ENCODE measurements at places on chromosomes 16 and 17.

GRCh38 chr17:27601069-27601974, 29.7 kb upstream of the LGALS9 start:
- peak; percentile 66 for DNase-seq

DNA sequence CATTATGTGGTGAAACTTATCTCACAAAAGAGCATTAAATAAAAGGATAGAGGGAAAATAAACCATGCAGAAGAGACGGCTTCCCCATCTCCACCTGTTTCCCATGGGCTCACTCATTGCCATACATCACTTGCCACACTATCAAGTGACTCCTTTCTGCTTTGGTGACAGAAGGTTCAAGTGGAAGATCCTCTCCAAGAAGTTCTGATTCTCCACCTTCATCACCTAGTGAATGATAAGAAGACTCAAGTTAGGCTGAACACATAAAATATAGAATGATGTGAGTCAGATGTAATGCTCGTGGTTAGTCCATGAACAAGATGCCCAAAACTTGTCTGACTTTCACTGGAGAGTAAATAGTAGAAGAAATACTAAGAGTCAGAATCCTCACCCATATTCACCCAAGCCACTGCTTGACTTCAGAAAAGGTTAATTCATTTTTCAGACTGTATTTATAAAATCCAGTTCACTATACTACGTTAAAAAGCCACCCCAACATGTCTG, 100.1 kb upstream of the TOB1 start:
- DNase-seq, result no peak

- no peak for DNase-seq
These were observed 12.8 kb downstream of the G6PC3 start for GRCh38 chr17:44083250-44083849.

DNA sequence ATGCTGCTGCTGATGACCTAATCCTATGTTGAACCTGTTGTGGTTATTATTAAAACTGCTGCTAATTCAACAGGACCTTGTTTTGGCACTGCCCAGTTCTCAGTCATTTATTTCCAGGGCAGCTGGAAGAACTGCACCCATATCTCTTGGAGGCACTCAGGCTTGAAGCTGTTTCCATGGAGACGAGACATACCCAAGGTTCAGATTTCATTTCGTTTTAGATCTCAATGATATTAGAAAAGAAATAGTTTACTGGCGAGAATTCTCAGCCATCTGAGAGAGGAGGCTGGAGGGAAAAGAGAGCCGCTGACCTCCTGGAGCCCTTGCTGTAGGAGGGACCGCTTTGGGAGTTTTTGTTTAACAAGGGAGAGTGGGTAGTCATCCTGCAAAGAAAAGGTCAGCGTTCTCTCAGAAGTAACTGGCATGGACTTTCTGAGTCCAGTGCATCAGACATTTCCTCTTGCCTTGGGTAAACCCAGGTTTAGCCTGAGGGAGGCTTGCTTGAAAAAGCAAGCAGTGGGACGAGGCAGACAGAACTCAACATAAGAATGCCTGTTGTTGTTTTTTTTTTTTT, 75.4 kb downstream of the YPEL2 start:
- DNase-seq, result no peak

Measured in naive thymus-derived CD4-positive, alpha-beta T cell (primary cell).